ENCODE measurements at places on chromosomes 5 and 9.
A peak's percentile ranks its signal among the peaks of the same experiment; 100 is the strongest.

DNA sequence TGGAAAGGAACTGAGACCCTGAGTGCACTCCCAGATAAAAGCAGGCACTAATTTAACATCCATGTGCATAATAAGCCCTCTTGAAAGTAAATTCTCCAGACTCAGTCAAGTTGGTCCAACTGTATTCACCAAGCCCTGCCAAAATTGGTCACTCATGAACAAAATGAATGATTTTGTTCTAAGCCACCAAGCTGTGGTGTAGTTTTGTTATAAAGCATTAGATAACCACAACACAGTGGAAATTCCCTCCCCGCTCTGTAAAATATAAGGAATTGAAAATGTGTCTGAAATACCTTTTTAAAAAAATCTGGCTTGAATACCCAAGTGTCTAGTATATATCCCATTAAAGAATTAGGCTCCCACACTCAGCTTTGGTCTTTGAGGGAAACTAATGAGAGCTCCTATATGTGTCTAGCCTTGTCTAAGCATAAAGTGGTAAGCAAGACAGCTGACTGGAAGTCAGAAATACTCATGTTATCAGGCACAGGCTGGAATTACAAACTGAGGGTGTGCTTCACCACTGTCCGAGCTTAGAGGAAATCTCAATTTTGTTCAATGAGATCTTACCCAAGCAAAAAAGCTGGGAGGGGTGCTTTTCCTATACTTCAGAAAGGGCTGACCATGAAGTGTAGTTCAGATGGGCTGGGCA lies 33.2 kb downstream of the IDNK start:
- no peak for DNase-seq

DNA sequence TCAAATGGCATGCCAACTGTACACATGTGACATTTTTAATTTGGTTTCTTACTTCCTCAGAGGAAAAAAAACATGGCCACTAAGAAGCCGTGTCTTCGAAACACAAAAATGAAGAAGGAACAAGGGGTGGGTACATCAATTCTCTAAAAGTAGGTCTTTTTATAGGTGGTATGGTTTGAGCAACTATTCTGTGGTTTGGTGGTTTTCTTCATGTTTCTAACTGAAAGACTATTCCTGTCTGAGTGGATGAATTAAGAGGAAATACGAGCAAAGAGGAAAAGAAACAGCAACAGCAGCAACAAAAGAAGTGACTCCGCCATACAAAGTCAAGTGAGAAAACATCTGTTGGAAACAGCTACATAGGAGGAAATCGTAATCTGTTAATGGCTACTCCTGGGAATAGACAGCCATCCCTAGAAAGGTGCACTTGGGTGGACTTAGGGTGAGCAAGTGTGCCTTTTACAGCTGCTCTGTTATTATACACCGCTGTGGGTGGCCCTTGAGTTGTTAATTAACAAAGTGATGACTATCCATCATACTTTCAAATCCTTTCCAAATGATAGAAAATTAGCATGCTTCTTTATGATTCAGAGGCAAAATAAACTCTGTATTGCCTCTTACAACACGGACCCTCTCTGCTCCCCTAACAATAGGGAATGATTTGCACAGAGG lies 575.8 kb downstream of the TLE1 start:
- DNase-seq = no peak

DNA sequence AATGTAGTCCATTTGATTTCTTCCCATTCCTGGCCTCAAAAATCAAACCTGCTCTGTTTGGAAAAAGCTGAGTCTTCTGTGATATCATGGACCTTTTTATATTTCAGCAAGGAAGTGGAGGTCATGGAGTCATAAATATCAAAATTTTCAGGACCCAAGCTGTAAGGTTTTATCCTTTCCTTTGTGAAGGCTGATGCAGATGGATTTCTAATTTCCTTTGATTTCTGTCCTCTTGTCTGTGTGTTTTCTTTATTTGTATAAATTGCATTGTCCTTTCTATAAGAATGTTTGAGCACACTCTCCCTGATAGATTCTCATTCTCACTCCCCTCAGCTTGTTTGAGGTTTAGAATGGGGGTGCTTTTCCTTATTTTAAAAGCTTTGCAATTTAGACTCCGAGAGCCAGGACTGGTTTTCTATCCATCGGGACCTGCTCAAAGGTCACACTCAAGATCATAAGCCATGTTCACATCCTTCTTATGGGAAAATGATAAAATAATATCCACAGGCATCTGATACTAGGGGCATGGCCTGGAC lies 127.4 kb upstream of the TMEM161B start:
- no peak for DNase-seq

GRCh38 chr5:16013334-16014065 lies 166.1 kb downstream of the MARCHF11 start:
- no peak for DNase-seq

GRCh38 chr9:78291240-78291925 lies 5.5 kb upstream of the PSAT1 start:
- no peak for DNase-seq

GRCh38 chr5:77867194-77867691 lies 91.1 kb upstream of the TBCA start:
- no peak for DNase-seq

GRCh38 chr5:40112875-40113274 lies 566.8 kb upstream of the PTGER4 start:
- DNase-seq = no peak

GRCh38 chr9:31671011-31671410 lies 713.4 kb upstream of the ACO1 start:
- no peak for DNase-seq

DNA sequence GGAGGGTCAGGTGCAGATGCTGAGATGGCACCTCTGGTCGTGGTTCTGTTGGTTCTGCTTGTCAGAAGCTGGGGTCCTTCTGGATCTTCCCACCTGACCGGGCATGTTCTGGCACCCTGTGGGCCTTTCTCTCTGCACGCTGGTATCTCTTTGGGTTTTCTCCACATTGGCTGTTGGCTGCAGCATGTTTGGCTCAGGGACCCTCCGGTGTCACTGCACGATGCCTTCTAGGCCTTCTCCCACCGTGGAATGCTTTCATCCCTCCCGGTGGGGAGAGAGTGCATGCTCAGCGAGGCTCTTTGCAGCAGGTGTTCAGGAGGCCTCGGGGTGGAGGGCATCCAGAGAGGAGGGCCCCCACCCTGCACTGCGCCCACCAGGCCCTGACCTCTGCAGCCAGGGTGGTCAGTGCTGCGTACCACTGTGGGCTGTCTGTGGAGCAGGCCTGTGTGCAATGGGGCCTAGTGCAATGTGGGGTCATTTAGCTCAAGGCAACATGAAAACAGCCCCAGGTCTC lies 119.4 kb downstream of the WNK2 start:
- peak; percentile 21 for DNase-seq

DNA sequence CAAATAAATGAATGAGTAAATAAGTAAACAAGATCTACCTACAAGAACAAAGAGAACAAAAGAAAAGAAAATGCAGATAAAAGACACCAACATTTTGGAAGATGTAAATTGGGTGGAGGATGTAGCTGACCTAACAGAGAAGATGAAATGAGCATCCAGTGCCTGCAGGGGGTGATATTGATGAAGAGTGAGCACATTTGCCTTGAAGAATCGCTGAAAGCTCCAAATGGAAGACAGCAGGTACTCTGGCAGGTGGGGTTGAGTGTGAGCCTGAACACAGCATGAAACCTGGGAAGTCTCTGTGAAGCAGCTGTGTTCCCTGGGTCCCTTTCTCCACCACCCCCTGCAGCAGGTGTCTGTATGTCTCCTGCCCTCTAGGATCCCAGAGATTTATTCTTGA lies 125.6 kb downstream of the NXNL2 start:
- peak; percentile 85 for DNase-seq

DNA sequence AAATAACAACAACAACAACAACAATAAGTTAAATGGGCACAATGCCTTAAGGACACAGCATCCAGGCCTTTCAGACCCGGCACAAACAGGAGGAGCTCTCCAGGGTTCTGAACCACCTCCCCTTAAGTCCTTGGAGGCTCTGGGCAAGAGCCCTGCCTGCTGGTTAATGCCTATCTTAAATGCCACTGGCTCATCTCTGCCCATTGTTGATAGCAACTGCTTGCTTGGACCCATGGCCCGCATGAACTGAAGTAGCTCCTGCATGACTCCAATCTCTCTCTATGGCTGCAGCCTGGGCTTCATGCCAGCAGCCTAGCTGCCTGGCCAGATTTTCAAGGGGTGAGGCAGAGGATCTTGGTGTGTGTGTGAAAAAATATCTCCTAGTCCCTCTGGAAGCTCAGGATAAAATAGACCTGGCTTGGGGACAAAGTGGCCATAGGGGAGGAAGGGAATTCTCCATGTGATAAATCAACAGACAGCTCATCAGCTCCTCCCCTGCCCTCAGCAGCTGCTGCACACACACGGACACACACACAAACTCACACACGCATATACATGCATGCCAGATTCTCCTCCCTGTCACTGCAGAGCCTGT lies 27.4 kb downstream of the FAM219A start:
- DNase-seq = peak; percentile 89

DNA sequence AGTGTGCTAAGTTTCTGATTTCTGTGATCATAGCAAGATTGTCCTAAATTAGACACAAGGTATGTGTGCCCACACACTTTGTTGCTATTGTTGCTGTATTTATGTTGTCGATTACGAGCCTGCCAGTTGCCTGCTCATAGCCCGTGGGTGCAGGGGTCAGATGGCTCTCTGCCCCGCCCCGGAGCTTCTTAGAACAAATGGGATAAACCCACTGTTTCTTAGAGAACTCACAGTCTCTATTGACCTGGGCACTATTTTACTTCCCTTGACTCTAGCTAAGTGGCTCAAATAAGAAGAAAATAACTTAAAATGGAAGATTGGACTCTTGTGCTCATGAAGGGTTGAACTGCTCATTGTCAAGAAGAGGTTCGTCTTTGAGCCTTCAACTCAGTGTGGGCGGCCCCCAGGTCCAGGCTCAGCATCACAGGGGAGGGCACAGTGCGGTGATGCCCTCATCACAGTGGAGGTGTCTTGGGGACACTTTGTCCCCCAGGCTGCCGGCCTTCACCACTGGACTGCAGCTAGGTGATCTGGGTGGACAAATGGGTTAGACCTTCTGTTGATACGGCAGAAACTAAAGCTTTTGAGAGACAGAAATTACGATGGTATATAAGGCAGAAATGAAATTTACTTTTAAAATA lies 155.5 kb downstream of the TENT4A start:
- DNase-seq = no peak

DNA sequence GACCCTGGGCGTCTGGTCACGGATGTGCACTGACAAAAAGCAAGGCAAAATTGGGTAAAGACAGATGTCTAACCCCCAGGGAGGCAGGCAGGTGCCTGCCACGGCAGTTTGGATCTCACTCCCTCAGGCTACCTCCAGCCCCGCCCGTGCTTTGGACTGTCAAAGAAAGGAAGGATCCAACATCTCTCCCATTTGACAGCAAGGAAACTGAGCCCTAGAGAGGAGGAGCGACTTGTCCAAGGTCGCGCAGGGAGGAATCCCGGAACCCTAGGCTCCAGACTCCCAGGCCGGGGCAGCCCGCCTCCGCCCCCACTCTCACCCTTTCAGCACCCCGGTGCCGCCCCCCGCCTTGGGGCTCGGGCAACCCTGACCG lies 376 bp downstream of the GOLGA1 start:
- no peak for DNase-seq

GRCh38 chr5:177234841-177235240 lies 68.7 kb downstream of the RAB24 start:
- DNase-seq = no peak

GRCh38 chr5:53089481-53089991 lies 20.0 kb downstream of the MOCS2 start:
- no peak for DNase-seq

GRCh38 chr9:8864545-8864896 lies 1064.9 kb upstream of the DMAC1 start:
- no peak for DNase-seq

DNA sequence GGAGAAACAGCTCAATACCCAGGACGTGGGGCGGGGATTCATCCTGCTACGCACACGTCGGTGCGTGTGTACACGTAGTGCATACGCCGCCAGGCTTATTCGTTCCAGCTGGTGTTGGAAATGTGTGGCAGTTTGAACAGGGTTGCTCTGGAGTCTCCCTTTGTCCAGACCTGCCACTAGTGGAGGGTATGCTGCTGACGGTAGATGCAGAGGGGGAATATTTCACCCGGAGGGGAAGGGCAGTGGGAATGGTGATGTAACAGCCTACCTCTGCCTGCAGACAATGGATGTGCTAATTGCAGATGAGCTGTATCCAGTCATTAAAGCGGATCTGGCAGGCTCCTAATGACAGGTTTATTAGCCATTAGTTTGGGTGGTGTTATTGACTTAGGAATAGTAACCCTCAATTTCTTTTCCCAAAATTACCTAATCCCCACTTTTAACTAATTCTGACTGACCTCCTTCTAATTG lies 142.7 kb downstream of the PAX5 start:
- no peak for DNase-seq

DNA sequence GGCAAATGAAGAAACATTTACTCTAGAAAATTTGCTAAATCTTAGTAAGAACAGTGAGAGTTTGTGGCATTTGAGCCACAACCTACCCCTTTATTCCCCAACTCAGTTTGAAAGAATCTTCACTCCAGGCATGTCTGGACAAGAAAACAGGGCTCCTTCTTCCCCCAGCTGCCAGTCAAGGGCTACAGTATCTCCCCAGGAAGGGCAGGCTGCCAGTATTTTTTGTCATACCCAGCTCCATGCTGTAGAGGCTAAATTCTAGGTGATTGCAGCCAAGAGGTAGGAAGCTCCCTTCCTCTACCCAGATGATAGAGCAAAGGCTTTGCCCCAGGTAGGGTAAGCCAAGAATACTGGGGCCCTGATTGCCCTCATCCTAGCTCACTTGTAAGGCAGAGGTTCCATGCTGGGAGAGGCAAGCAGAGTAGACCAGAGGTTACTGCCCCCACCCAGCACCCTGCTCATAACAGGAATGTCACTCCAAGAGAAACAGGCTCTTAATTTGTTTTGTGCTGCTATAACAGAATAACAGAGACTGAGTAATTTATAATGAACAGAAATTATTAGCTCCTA lies 20.0 kb upstream of the GRPEL2 start:
- DNase-seq = no peak

GRCh38 chr5:8633259-8633658 lies 764.3 kb downstream of the MTRR start:
- no peak for DNase-seq

- DNase-seq = no peak
Observed at GRCh38 chr9:34522091-34522887, 501 bp downstream of the ENHO start.

GRCh38 chr5:107982703-107983425 lies 312.1 kb upstream of the EFNA5 start:
- peak; percentile 53 for DNase-seq

DNA sequence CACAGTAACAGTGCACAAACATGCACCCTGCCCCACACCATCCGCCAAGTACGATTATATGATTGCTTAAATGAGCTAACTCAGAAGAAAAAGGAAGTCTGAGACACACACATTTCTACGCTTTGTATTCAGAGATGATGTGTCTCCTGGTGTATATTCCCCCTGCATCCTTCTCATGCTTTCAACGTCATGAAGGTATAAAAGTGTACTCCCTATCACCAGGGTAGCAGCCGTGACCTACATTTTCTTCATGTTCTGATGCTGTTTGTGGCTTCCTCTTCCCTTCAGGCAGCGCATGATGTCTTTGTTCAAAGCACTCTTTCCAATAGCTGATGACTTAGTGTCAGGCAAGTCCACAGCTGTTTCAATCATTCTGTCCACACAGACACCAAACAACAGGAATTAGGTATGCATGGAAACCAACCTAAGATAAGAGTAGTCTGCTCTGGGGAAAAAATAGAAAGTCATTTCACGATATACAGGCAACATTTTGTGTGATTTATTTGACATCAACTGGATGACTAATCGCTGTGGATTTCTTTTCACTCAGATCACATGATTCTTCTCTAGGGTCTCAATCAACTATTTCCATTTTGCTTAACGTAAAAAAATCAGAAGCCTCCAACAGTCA lies 269.4 kb upstream of the PTGER4 start:
- no peak for DNase-seq

- DNase-seq = no peak
Observed at GRCh38 chr5:9529041-9529480, 16.8 kb downstream of the SEMA5A start.

Data from endodermal cell (in vitro differentiated cells).